Neural progenitor cell (in vitro differentiated cells): ENCODE measurements at places on chromosomes 2 and 18. TPM values are rescaled to one million over a fixed set of nuclear protein-coding genes. Genes with fewer than 3 reads are reported as not detected.

- no peak for DNase-seq
Measured at GRCh38 chr2:32246911-32247310, 17.8 kb downstream of the NLRC4 start.

- DNase-seq: peak; percentile 26
Measured at GRCh38 chr18:34738175-34738894, 28.2 kb downstream of the DTNA start.

DNA sequence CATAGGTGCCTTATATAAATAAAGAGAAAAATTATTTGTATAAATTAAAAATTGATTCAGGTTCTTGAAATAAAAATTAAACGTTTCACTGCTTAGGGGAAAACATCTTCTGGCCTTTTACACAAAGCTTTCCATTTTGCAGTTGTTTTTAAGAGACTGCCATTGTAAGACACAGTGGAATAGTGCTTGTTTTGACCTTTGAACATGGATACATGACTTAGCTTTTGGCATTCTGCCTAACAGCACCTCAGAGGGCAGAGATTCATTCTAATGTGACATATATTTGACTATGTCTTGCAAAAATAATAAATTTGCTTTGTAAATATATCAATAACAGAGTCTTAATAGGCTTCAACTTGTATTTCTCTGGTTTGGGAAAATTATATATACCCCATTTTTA lies 142.1 kb downstream of the SLC4A10 start:
- no peak for DNase-seq

- no peak for DNase-seq
Measured at GRCh38 chr2:64837925-64838641, 151.1 kb upstream of the SLC1A4 start.

DNA sequence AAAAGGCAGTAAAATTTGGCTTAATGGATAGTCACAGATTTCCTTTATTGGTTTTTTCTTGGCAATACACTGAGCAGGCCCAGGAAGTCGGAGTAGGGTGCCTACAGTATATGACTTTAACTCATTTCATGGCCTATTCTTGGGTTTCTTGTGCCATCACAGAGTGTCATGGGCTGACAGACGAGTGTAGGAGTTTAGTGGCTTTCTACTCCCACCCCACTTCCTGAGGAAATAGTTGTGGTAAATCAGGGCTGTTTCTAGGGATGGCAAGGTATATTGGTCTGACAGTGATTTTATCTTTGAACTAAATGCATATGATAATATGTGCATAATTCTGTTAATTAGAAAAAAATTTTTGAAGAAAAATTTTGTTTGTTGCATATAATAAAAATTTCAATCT lies 100.1 kb downstream of the PLCL1 start:
- DNase-seq: no peak

- DNase-seq: no peak
Measured at GRCh38 chr2:176380341-176380740, 111.1 kb downstream of the MTX2 start.

GRCh38 chr2:228507870-228508269 lies 326.4 kb upstream of the SPHKAP start:
- peak; percentile 18 for DNase-seq

AMER3 gene
- total RNA-seq: not detected in 2 replicates

VAMP5 gene
- not detected in 2 replicates for total RNA-seq

COLEC12 gene
- total RNA-seq: 2.0 and 2.1 TPM in 2 replicates

DQX1 gene
- total RNA-seq: 0.11 and 0.71 TPM in 2 replicates

REG1A gene
- total RNA-seq: 0.28 and 2.3 TPM in 2 replicates
